ENCODE measurements at places on chromosomes 1 and 21. TPM values are rescaled to one million over a fixed set of nuclear protein-coding genes. Genes with fewer than 3 reads are reported as not detected.

- DNase-seq, result no peak
These were observed 61.8 kb downstream of the ITPKB start for GRCh38 chr1:226677027-226678020.

HSPB7 gene
- not detected for total RNA-seq

DNA sequence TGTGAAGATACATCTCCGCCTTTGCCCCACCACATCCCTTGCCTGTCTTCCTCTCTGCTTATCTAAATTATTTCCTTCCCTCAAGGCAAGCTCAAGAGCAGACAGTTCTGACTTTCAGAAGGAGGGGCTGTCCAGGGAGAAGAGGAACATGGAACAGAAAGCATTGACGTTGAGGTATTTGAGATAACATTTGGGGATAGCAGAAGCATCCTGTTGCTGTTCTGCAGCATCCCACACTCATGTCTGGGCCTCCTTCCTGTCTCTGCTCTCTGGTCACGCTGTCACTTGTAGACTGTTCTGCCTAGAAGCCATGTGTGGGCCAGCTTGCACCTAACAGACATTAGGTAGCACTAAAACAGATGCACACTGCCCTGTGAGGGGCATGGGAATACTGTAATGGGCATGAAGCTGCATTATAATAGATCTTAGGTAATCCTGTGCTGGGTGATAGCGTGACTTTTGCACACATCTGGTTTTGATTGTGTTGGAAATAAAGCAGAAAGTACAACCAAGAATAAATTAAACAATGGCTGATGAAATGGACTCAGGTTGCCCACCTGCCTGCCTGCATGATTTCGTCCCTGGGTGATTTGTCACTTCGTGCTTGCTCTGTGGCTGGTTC lies 660 bp upstream of the RD3 start:
- no peak for DNase-seq

LCE2B gene
- not detected for total RNA-seq

DNA sequence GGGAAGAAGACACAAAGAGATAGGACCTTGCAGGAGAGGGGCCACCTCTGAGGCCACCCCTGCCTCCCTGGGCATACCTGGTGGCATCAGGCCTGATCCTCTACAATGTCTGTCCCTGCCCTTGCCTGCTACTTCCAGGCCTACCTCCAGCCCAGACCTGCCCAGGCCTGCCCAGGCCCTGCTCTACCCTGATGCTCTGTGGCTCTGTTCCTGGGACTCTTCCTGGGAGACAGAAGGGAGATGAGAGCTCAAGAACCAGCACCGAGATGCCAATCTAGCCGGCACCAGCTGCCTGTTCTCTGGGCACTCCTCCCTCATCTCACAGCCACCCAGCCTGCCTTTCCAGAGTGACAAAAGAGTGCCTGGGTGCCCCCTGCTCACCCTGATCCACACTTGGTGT lies 2.7 kb downstream of the CELF3 start:
- no peak for DNase-seq

GRCh38 chr21:43827015-43827611 lies 37.7 kb downstream of the RRP1 start:
- DNase-seq, result no peak

DNA sequence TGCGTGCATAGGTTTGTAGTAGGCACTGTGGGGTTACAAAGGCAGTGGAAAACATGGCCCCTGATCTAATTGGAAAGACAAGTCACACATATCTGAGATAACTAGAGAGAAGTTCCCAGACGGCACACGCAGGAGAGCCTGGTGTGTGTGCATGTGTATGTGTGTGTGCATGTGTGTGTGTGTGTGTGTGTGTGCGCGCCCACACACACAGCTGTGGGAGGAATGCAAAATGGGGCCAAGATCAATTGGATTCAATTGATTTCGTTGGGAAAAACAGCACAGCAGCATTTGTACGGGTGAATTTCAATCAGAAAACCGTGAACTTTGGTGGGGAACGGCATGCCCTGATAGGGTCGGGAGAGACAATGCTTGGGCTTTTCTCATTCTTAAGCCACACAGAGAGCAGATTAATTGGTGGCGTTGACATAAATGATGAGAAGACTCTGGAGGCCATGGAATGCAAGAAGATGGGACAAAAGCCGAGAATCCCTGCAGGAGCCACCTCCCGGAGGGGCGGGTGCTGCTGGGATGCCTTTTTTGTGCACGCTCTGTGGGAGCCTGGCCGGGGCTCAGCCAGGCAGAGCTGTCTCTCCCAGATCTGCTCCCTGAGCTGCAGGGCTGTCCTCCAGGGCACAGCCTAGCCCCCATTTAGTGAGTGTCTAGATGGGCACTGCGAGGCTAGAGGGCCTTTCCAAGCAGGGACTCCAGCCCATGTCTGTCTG lies 322.0 kb downstream of the CAMTA1 start:
- no peak for DNase-seq

KDM5B gene
- 283 TPM for total RNA-seq

DNA sequence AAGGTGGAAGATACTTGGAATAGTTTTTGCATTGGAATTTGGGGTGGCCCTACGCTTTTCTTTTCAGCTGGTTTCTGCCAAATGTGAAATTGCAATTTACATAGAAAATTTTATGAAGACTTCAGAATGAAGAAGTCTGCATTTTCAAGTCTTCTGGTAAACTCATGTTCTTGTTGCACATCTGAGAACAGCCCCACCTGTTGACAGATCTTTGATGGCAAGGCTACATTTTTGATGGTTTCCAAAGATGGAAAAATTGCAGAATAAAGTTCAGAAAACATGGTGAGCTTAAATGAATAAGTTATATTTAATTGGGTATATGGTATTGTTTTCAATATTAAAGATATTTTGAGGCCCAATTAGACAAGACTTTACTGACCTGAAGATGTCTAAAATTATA lies 25.4 kb downstream of the OLFM3 start:
- no peak for DNase-seq

DNA sequence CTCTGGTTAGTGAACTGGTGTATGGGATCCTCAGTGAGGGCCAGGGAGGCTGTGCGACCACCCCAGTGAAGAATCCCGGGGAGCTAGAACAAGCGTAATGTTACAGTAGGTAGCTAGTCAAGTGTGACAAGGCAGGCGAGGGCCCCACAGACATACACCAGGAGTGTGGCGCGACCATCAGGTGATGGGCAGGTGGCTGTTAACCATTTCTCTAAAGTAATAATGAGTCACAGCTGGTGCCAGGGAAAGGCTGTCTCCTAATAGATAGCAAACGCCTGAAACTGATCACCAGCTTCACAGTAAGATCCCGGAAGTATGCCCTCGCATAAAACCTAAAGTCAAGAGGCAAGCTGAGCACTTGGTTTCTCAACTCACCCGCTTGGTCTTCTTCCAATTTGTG lies 40.5 kb upstream of the TARBP1 start:
- DNase-seq, result no peak

GRCh38 chr1:66788231-66788939 lies 12.7 kb downstream of the INSL5 start:
- DNase-seq, result no peak

- DNase-seq, result no peak
These were observed 13.0 kb upstream of the MMEL1 start for GRCh38 chr1:2645776-2646175.

- DNase-seq, result no peak
These were observed 1.3 kb upstream of the IL19 start for GRCh38 chr1:206769304-206769731.

- no peak for DNase-seq
These were observed 72.2 kb downstream of the ZNF678 start for GRCh38 chr1:227635596-227635995.

C1QB gene
- total RNA-seq, result not detected

PHACTR4 gene
- total RNA-seq, result 22.3 TPM

NECAP2 gene
- 51.0 TPM for total RNA-seq

GRCh38 chr1:200795156-200795555 lies 56.5 kb downstream of the CAMSAP2 start:
- DNase-seq, result no peak

GRCh38 chr21:43794857-43795256 lies 5.5 kb downstream of the RRP1 start:
- DNase-seq, result no peak

ANXA9 gene
- total RNA-seq, result 0.77 TPM

AMIGO1 gene
- total RNA-seq, result 4.5 TPM

- no peak for DNase-seq
These were observed 33.3 kb upstream of the DEGS1 start for GRCh38 chr1:224149709-224150108.

LRIF1 gene
- 17.2 TPM for total RNA-seq

OPRD1 gene
- total RNA-seq, result 0.37 TPM

DNA sequence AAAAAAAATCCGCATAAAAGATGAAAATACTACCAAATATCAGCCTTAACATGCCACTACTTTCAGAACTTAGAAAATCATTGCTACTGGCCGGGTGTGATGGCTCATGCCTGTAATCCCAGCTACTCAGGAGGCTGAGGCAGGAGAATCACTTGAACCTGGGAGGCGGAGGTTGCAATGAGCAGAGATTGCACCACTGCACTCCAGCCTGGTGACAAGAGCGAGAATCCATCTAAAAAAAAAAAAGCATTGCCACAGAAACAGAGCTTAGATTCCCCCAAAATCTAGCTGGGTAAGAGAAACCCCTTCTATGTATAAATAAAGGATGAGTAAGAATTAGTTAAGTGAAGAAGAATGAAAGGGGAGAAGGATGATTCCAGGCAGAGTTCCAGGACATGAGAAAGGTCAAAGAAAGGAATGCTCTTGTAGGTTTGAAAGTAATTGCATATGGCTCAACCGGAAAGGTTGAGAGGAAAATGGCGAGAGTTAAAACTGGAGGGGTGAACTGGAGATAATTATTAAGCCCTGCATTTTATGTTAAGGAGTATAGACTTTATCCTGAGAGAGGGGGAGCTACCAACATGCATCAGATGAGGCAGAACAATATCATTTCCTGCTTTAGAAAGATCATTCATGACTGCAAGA lies 19.7 kb upstream of the NRDC start:
- no peak for DNase-seq

ANGPTL3 gene
- total RNA-seq, result not detected

- DNase-seq, result peak; percentile 4
These were observed 724 bp downstream of the ST7L start for GRCh38 chr1:112618114-112618720.

CXADR gene
- total RNA-seq, result 226 TPM

KRTAP19-1 gene
- total RNA-seq, result not detected

GRCh38 chr1:193014400-193014799 lies 44.8 kb downstream of the UCHL5 start:
- no peak for DNase-seq

AIRE gene
- not detected for total RNA-seq

KCNJ9 gene
- 0.09 TPM for total RNA-seq

DNA sequence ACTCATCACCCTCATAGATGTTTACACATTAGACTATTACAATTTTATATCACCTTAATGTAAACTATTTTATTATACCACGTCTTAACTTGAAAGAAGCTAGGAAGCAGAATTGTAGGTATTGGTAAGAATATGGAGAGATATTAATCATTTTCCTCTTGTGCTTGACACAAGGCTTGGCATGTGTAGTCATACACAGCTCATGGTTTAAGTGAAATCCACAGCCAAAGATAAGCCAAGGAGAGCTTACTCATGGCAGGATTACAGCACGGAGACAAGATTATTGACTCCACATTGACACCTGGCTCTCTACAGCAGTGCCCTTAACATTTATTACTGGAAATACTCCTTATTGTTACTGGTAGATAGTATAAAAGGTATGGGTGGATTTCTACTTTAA lies 68.4 kb upstream of the ADGRL4 start:
- no peak for DNase-seq

RHOU gene
- total RNA-seq, result 47.6 TPM

- no peak for DNase-seq
These were observed 110.4 kb downstream of the PDE9A start for GRCh38 chr21:42763581-42764442.

DNA sequence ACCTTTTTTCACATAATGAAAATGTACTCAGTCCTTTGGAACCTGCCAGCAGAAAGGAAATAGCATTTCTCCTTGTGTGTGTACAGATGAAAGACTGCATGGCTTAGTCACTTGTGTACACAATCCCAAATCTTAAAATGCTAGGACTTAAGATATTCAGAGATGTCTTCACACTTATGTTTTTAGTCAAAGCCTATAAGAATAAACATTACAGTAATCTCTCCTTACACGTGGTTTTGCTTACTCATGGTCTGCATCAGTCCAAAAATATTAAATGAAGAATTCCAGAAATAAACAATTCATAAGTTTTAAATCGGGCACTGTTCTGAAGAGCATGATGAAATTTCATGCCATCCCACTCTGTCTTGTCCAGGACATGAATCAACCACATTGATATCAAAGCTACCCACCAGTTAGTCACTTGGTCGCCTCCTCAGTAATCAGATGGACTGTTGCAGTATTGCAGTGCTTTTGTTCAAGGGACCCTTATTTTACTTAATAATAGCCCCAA lies 75.7 kb upstream of the RRP15 start:
- no peak for DNase-seq

Measured in neural progenitor cell (in vitro differentiated cells).